CD4-positive, alpha-beta T cell treated with Interleukin-15 for 1 hour (primary cell): ENCODE measurements at places on chromosomes 3 and 15.

DNA sequence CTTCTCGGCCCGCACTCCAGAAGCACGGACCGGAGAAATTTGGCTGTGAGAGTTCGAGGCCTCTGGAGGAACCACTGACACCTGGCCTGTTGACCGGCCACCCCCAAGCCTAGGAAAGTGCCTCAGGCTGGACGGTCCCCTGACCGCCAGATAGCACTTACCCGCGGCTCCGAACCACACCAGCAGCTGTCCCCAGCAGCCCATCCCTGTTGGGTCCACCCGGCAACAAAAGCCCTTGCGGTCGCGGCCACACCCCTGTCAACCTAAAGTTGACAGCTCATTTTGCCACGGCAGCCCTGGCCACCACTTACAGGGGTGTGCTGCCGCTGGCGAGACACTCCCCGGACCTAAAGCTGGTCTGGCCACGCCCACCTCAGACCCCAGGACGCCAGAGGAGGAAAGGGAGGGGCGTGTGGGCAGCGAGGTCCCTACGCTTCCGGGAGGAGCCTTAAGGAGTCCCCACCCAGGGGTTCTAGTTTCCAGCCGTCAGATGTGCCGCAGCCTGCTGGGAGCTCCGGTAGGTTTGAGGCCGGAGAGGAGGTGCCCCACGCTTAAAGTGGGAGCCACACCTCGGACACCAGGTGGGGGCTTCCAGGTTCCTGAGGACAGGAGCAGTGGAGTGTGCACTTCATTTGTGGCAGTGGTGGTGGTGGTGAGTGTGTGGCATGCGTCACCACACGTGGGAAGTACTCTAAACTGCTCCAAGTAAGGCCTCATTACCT lies at the start of gene LTK:
Gene LTK (minus strand): TSS at position 322 of the 722 bp plus-strand sequence. CDS start 118 bp downstream, at position 204.
- DNase-seq: peak; percentile 28

GRCh38 chr15:99176757-99177156 lies 71.9 kb downstream of the SYNM start:
- no peak for DNase-seq

DNA sequence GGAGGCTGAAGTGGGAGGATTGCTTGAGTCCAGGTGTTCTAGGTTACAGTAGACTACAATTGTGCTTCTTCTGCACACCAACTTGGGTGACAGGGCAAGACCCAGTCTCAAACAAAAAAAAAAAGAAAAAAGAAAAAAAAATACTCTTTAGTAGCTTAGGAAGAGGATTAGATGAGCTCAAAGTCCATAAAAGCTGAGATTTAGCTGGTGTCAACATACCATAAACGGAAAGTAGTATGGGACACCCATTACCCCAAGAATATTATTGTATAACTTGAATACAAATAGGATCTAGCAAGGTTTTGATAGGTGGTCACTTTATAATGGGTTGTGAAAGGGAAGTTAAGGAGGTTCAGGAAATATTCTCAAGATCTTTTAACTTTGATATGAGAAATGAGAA lies 38.0 kb upstream of the ULK4 start:
- no peak for DNase-seq

GRCh38 chr3:171933441-171933840 lies 90.3 kb downstream of the TMEM212 start:
- DNase-seq: no peak

DNA sequence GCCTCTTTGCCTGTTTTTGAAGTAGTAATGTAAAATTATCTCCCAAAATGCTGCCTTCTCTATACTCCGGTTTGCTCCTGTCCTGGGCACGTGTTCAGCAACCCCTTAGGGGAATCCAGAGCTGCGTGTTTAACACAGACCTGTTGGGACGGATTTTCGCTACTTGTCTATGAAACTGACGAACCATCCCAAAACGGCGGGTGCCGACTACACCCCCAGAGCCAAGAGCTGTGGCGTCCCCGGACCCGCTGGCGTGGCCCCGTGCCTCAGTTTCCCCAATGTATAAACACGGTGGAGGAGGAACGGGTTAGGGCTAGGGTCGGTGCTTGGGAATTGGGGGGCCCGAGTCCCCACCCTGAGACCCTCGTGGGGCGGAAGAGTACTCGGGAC lies 473 bp downstream of the FHIT start:
- DNase-seq: no peak

DNA sequence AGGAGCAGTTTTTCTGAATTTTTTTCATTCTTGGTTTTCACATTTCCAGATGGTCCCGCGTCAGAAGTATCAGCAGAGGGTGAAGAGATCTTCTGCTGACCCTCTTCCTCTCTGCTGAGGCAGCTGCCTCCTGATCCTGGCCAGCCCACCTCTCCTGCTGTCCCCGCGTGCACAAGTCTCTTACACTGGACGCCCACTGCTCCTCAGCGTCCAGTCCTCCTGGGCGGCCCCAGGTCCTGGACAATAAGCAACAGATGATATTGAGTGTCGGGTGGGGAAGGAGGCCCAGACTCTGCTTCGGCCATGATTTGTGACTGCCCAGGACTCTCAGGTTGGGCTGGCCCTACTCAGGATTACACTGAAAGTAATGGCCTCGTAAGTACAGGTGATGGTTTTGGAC lies 50.1 kb downstream of the KLHL25 start:
- no peak for DNase-seq

GRCh38 chr15:56906766-56907165 lies 11.7 kb upstream of the TCF12 start:
- no peak for DNase-seq

DNA sequence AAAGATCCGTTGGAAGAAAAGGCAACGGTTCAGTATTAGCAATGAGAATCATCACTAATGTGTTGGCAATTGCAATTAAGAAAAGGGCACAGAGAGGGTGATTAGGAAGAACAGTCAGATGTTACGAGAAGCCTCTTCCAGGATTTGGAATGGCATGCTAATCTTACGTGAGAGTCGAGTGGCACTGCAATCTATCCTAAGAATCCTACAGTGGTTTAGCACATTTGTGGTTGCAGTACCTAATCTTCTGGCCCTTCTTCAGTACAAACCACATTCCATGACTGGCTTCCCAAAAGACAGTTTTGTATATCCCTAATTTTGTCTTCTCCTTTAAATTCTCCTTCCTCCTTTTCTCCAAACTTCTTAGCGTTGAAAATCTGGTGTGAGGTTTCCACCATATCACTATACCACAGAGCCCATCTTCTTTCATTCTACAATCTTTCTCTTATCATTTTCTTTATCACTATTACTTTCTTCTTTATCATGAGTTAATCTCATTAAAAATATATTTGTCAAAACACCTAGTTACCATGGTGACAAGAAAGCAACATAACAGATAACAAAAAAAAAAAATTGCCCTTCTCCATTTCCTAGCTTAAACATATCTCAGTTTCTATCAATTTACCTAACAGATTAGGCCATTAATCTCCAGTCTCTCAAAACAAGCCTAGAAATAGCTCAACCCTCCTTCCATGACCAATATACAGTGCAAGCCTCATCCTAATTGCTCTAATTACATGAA lies 60.1 kb downstream of the IGSF11 start:
- DNase-seq: no peak

DNA sequence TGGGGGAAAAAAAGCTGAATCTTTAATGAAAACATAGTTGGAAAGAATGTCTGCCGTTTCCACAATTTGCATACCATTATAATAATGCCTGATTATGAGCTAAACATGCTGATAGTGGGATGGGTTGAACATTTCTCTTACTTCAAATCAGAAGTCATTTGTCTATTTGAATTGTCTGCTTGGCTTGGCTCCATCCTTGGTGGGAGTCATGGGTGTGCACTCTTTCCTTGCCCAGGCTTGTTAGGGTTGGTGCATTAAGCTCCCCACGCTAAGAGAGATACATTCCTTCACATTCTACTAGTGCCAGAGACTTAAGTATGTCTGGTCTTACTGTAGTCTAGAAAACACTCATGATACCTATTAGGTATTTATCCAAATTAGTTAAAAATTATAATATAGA lies 121.4 kb upstream of the RARB start:
- DNase-seq: no peak
